Body of pancreas (tissue), 4 donors: ENCODE measurements at places on chromosomes 6 and 20. TPM values are rescaled to one million over a fixed set of nuclear protein-coding genes. Genes with fewer than 3 reads are reported as not detected.

Gene AGER
- total RNA-seq, result 4.9 TPM

Gene BTN1A1
- total RNA-seq, result not detected

Gene COL12A1
- total RNA-seq, result 35.3 TPM

DNA sequence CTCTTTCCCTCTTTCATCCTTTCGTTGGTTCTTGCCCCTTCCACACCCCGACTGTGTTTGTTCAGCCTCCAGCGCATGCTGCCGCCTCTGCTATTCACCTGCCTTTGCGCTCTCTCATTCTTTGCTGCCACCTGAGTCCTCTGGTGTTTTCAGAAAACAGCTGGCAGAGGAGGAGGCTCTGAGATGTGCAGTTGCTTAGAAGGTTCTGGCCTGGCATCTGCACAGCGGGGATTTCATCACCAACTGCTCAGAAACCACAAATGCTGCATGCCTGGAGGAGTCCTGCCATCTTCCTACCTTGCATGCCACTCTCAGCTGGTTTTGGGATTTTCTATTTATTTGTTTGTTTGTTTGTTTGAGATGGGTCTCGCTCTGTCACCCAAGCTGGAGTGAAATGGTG lies 39.2 kb upstream of the CLDN20 start:
- no peak for DNase-seq

DNA sequence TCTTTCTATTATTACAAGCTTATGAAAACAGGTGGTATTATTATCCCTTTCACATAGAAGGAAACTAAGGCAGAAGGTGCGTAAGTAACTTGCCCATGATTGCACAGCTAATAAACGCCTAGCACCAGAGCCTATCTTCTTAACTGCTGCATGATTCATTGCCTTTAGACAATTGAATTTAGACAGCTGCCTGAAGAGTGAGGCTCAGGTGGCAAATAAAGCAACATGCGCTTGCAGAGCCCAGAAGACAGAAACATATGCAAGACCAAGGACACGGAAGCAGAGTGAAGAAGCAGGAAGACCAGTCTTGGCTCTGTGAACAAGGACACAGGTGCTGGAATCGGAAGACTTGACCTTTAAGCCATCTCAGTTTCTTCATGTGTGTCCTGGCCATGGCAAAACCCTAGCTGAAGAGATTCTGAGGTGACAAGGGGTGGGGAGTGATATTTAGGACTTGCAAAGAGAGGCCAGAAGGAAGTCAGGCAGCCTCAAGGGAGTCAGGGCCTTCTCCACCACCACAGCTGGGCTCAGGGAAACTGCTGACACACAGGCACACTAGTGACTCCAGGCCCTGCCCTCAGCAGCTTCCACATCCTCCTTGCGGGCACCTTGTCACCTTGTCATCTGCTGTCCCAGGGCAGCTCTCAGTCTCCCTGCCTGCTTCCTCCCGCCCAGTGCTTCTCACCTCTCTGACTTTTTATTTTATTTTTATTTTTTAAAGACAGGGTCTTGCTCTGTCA lies 91.7 kb upstream of the SLC22A16 start:
- no peak for DNase-seq

GRCh38 chr6:154386848-154387717 lies 30.5 kb upstream of the IPCEF1 start:
- no peak for DNase-seq

- DNase-seq, result no peak
Measured at GRCh38 chr20:64030371-64031134, 5.4 kb upstream of the C20orf204 start.

GRCh38 chr6:75437421-75437891 lies 56.1 kb downstream of the FILIP1 start:
- DNase-seq, result no peak

DNA sequence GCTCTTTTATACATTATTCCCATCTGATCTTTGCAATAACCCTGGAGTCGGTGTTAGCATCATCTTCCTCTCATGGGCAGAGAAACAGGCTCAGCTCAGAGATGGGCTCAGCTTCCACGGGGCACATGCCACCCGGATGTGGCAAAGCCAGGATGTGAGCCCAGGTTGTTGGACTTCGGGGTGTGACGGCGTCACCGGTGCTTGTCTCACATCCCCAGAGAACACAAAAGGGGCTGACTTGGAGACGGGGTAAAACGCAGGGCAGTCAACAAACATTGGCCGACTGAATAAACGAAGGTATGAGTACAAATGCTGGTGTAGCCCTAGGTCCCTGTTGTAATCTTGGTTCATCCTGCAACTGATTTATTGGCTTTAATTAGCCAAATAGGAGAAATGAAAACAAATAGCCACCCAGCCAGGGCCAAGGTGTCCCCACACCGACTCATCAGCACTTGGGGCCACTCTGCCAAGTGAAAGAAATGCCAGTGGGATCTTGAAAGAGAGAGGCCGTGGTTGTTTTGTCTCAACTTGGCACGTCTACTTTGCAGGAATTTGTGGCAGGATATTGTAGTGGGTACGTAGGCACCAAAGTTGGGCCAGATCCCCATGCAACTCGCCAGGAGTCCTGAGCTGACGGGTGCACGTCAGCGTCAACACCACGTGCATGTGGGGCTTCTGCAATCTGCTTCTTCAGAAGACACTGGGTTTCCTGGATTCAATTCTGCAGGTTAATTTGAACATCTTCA lies 42.8 kb downstream of the APCDD1L start:
- no peak for DNase-seq

DNA sequence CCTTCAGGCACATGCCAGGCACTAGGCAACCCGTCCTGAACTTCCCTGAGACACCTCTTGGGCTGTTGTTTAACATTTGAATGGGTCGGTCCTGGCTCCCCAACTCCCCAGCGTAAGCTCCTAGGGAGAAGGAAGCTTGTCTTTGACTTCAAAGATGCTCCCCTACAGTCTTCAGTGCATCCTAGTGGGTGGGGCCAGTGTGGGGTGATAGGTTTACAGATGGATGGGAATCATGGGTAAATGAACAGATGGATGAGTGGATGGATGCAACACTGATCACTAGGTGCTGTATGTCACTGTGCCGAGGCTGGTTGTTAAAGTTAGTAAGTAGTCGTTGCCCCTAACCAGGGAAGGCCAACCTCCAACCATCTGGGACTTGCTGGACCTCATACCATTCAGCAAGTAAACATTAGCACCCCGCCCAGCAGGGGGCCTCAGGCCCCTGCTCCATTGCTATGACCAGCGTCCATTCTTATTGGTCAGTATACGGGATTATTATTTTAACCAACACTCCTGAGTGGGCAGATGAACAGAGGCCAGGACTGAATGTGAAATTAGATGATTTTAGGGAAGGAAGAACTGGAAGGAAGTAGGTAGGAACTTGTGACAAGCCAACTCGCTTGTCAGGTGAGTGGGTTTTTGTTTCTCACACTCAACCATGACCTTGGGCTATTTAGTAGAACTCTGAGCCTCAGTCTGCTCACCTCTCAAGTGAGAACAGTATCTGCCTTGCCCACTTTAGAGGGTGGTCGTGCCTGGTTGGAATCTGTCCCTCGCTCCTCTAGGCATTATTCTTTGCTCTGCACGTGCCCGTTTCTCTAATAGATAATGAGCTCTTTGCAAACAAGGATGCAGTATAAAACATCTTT lies 82.9 kb upstream of the FOXP4 start:
- DNase-seq, result peak; percentile 84

DNA sequence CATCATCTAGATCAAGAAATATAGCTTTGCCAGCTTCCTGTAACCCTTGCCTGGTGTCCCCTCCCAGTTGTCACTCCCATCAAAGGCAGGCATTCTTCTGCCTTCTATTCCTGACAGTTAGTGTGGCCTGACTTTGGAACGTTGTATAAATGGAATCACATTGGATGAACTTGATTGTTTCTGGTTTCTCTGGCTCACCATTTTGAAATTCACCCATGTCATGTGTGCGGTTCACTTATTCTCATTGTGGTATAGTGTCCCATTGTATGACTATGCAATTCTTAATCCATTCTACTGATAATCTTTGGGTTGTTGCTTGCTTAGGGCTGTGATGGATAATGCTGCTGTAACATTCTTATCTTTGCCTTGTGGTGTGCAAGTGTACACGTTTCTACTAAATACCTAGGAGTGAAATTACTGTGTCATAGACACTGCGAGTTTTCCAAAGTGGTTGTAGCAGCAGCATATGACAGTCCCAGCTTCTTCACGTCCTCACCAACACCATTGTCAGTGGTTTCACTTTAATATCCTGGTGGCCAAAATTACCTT lies 73.2 kb downstream of the VEGFA start:
- no peak for DNase-seq

DNA sequence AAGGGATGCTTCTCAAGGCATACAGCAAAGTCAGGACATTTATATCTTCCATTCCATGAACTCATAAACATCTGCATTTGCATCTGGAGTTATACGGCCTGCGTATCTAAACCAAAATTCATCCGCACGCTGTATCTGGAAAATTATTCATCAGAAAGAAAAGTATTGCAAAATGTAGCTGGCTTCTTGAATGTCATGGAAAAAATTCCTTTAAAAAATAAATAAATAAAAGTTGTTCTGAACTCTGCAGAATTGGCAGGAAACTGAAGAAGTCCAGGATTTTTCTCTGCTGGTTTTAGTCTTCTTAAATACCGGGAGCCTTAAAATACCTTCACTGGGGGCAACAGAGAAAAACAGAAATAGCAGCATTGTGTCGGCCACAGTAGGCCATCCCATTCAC lies 23.7 kb upstream of the FOXF2 start:
- no peak for DNase-seq

- DNase-seq, result no peak
Measured at GRCh38 chr6:158161566-158162254, 6.4 kb downstream of the SERAC1 start.
